ENCODE measurements at places on chromosomes 16 and 17.
A peak's percentile ranks its signal among the peaks of the same experiment; 100 is the strongest.

GRCh38 chr16:11658896-11659708 lies 9.2 kb upstream of the SNN start:
- no peak for DNase-seq

DNA sequence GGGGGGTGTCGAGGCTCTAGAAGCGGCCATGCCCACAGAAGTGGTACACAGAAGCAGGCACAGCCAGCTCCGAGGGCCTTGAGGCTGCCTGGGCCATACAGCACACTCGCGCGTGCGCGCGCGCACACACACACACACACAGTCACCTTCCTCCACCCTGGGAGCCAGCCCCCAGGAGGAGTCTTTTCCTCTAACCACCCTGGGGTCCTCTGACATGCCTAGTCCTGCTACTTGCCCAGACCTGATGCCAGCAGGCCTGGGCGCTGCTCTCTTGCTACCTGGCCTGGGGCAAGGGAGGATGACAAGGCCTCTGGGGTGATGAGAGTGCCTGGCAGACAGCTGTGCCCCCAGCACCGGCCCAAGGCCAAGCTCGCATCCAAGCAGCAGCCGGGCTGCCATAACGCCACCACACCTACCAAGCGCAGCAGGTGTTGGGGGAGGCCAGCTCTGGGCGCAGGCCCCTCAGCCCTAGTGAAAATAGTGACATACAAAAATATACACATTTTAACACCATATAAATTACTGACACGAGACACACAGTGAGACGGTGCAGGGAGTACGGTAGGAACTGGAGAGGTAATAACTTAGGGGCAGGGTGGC lies 41.1 kb downstream of the TSC2 start:
- no peak for DNase-seq

DNA sequence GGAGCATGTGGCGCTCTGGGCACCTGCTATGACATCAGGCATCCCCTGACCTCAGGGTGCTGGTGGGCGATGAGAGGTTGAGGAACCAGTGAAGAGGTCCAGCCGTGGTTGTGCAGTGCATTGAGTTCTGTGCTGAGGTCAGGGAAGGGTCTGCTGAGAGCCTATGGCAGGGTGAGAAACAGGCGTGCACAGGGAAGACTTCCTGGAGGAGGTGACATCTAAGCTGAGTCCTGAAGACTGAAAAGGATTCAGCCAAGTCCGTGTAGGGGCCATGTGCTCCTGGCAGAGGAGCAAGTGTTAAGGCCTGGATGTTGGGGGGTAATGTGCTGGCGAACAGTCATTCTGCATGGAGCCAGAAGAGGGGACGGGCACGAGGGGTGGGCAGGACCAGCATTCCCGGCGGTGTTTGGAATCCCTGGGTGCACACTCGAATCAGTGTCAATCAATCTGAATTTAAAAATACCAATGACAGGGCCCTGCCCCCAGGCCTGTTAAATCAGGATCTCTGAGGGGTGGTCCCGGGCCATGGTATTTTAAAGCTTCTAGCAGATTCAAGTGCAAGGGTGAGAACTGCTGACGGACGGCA lies 65.8 kb upstream of the CIBAR2 start:
- no peak for DNase-seq

DNA sequence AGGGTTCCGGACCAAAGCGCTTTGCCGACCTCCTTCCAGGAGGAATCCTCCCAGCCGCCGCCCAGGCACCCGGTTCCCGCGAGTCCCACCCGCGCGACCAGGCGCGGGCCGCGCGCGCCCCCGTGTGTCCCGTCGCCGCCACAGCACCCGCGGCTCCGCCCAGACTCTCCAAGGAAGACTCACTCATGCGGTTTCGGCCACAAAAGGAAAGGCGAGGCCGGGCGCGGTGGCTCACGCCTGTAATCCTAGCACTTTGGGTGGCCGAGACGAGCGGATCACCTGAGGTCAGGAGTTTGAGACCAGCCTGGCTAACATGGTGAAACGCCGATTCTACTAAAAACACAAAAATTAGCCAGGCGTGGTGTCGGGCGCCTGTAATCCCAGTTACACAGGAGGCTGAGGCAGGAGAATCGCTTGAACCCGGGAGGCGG lies 3.5 kb upstream of the PKMYT1 start:
- peak; percentile 73 for DNase-seq

GRCh38 chr16:19287241-19287640 lies 1.7 kb downstream of the CLEC19A start:
- DNase-seq = no peak

DNA sequence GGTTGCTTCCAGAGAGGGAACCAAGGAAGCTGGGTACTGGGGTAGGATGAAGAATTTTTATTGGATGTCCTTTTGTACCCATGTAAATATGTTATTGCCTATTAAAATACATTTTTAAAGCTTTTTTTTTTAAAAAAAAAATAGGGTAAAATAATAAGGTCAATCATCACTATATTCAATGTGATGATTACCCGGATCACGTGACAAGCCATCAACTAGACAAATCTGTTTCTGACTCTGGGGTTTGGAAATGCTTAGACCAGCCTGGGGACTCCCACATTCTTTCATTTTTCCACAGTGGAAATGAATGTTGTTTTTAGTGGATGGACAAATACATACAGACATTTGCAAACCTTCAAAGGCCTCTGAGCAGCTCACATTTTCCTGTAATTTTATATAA lies 79.9 kb upstream of the KIFC3 start:
- DNase-seq = no peak

- no peak for DNase-seq
Observed at GRCh38 chr17:48100591-48101011, 677 bp downstream of the CBX1 start.

GRCh38 chr17:67481808-67482207 lies 104.7 kb downstream of the PITPNC1 start:
- DNase-seq = no peak

DNA sequence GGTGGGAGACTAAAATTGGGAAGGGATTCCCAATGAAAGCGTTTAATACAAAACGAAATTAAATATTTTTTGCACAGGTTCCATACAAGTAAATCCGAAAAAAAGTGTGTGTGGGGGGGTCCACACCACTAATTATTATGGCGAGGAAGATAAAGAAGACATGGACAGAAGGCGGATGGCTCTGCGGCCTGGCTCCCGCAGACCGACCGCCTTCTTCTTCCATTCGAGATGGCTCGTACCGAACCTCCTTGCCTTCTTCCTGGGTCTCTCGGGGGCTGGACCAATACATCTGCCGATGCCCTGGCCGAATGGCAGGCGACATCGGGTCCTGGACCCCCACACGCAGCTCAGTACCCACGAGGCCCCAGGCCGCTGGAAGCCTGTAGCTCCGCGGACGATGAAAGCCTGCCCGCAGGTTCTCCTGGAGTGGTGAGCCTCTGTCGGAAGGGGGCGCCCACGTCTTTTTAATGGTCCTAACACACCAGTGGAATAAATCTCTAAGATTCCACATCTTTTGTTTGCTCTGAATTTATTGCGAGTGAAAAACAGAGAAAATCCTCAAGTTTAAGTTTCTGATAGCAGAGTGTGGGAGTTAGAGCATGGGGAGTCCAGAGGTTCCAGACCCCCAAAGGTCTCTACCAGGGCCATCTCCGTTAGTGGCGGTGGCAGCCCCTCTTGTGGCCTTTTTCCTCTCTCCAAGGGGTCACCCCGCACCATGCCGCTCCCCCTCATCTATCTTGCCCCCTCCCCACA lies 1.4 kb downstream of the PRAC2 start:
- DNase-seq = peak; percentile 44

DNA sequence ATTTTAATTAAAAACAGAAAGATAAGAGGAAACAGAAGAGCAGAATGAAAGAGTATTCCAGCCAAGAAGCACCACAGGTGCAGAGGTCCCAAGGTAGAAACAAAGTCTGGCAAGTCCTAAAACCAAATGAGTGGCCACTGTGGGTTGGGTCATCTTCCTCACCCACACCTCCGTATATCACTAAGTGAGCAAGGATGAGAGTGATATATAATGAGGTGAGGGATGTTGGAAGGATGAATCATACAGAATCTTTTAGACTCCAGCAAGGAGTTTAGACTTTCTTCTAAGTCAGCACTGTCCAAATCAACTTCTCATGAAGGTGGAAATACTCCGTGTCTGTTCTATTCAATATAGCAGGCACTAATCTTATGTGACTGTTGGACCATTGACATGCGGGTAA lies 70.8 kb downstream of the SHISA9 start:
- DNase-seq = no peak

DNA sequence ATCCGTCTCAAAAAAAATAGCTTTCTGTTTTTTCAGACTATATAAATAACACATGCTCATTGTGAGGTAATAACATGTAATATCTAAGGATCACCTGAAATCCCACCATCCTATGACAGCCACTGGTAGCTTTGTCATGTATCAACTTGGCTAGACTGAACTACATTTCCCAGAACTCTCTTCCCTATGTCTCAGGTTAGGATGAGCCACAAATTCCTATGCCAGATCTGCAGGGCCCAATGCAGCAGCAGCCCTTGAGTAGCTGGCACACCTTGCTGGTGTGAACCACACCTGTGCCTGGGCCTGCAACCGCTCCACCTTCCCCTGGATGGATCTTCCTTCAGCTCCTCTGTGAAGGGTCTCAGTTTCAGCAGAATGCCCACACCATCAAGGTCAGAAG lies 28.1 kb downstream of the OGFOD1 start:
- DNase-seq = no peak

DNA sequence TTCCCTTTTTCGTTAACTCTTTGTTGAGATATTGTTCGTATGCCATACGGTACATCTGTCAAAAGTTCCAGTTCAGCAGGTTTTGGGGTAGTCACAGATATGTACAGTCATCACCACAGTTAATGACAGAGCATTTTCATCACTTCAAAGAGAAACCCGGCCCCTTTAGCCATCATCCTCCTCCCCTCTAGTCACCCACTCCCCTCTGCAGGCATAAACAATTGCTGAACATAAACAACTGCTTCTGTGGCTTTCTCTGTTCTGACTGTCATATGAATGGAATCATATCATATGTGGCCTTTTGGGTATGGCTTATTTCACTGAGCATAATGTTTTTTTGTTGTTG lies 59.3 kb downstream of the RNF213 start:
- DNase-seq = no peak

GRCh38 chr16:14608604-14609003 lies 21.5 kb downstream of the PARN start:
- no peak for DNase-seq

- DNase-seq = no peak
Observed at GRCh38 chr17:79954281-79955166, 81.1 kb downstream of the TBC1D16 start.

DNA sequence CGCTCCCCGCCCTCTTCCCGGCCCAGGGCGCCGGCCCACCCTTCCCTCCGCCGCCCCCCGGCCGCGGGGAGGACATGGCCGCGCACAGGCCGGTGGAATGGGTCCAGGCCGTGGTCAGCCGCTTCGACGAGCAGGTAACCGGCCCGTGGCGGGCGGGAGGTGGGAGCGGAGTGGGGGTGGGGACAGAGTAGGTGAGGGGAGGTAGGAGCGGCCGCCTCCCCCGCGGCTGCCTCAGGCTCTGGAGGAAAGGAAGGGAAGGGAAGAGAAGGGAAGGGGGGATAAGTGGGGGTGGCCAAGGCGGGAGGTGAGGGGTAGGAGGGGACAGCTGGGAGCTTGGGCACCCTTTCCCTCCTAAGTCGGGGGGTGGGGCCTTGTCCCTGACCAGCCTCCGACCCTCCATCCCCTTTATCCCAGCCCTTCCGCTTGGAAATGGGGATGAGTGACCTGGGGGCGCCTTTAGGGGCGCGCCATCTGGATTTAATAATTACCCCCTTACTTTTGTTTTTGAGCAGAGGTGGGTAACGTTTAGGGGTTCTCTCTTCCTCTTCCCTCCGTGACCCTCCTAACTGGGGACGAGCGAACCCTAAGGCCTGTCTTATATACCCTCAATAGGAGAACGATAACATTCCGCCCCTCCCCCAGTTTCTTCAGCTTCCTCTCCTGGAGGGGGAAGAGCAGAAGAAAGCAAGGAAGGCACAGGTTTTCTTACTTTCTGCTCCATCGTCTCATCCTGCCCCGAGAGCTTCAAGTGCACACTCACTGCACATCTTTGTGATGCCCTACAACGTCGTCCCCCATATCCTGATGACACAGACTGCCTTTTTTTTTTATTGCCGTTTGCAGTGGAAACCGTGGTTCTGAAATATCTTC lies 694 bp downstream of the NF1 start:
- peak; percentile 16 for DNase-seq

- DNase-seq = no peak
Observed at GRCh38 chr16:81442916-81443687, 1.5 kb upstream of the CMIP start.

DNA sequence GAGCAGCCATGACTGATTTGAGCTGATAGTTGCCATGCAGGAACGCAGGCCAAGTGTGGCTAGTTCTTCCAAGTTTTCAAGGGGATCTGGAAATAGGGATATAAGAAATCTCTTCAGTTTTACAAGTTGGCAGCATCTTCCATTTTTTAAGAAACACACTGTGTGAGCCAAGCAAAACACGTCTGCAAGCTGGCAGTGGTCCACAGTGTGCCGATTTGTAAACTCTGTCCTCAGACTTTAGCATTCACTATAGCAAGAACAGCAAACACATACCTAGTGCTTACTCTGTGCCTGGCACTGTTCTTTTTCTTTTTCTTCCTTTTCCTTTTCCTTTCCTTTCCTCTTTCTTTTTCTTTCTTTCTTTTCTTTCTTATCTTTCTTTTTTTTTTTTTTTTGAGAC lies 2.9 kb downstream of the ORAI3 start:
- DNase-seq = no peak

- no peak for DNase-seq
Observed at GRCh38 chr16:52613508-52613907, 66.6 kb upstream of the TOX3 start.

DNA sequence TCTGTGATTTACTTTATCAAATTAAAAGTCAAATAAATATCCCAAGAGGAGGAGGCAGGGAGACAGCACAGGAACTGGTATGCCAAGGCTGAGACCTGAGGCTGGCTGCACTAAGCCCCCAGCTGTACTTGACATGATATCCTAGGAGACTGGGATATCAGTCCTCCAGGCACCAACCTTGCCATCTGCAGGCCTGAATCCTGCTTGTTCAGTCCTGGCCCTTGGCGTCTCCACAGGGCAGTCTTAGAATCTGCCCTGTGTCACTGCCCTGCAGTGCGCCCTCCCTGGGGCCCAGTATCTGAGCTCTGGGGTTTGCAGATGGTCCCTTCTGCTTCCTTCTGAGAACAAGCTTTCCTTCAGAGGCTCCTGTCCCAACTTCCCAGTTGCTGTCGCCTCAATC lies 75.9 kb downstream of the HS3ST3A1 start:
- no peak for DNase-seq

DNA sequence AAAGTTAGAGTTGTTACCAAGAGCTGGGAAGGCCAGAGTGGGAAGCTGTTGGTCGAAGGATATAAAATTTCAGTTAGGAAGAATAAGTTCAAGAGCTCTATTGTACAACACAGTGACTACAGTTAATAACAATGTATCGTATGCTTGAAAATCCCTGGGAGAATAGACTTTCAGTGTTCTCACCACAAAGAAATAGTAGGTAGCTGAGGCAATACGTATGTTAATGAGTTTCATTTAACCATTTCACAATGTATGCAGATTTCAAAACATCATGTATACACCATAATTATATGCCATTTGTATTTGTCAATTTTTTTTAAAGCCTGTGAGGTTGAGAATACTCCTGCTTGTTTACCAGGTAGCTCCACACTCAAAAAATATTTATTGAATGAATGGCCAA lies 41.5 kb upstream of the MYOCD start:
- no peak for DNase-seq
